ENCODE measurements at places on chromosomes 5 and 9.

GRCh38 chr9:120099065-120099464 lies 480.9 kb downstream of the CDK5RAP2 start:
- DNase-seq: no peak

DNA sequence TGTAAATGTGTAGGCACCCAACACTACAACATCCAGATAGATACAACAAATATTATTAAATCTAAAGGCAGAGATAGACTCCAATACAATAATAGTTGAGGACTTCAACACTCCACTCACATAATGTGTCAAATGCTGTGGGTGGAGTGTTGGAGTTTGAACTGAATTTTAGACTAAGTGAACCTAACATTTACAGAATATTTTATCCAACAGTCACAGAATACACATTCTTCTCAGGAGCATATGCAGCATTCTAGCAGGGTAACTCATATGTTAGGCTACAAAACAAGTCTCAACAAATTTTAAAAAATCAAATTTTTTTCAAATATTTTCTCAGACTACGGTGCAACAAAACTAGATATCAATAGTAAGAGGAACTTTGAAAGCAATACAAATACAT lies 648.7 kb upstream of the CDH18 start:
- no peak for DNase-seq

DNA sequence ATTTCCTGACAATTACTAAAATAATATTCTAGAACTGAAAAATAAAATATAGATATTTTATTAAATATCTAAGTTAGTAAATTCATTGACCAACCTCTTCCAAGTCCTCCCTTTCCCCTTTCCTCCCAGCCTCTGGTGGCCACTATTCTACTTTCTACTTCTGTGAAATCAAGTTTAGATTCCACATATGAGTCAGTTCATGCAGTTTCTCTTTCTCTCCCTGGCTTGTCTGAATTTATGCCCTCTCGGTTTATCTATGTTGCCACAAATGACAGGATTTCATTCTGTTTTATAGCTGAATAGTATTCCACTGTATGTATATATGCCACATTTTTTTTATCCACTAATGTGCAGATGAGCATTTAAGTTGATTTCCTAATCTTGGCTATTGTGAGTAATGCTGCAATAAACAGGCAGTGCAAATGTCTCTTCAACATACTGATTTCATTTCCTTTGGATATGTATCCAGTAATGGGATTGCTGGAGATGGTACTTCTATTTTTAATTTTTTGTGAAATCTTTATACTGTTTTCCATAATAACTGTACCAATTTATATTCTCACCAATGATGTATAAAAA lies 52.3 kb downstream of the WDR36 start:
- no peak for DNase-seq

DNA sequence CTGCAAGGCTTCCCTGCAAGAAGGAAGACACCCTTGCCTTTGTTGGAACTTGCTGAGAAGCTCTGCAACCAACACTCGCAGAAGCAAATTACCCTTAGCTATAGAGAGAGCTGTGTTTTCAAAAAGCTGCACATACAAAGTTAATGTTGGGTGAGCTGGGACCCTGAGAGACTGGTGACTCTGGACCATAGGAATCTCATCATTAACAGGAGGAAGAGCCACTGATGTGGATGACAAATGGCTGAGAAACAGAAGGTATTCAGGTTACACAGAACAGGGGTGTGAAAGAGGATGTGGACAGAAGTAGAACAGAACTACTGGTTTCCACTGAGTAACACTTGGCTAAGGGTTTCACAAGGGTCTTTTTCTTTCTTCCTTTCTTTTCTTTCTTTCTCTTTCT lies 493.5 kb downstream of the IRX1 start:
- DNase-seq: no peak

GRCh38 chr5:172664018-172664417 lies 23.0 kb downstream of the NEURL1B start:
- DNase-seq: no peak
